Amniotic stem cell (primary cell): ENCODE measurements at places on chromosomes 1 and 21.

DNA sequence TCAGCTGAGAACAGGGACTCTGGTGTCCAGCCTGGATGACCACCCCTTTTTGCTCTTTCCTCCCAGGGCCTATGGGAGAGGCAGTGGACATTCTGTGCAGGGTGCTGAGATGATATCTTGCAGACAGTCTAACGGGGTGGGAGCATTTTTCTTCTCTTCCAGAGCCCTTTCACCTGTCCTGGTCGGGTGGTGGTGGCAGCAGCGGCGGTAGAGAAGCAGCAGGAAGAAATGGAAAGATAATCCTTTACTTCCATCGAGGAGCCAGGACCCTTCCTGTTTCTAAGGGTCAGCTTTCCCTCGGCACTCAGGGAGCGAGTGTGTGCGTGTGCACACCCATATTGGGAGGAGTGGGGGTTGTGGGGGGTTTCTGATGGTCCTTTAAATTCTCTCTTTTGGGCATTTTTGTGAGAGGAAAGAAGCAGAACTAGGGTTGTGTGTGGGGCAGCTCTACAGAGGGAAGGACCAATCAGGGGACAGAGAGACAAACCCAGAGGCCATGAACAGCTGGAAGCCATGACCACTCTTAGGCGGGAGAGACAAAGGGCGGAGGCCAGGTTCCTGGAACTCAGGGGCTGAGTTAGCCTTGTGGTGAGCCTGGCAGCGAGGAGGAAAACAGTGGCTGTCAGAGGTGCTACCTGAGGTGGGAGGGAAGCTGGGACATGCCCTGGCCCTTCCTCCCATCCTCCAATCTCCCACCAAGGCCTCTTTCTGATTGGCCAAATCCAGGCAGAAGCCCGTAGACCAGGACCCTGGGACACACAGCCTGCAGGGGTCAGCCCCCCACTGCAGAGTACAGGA, 31.2 kb upstream of the CSF3R start:
- no peak for DNase-seq

- DNase-seq, result no peak
Measured at GRCh38 chr1:180262628-180263488, 32.8 kb downstream of the LHX4 start.

GRCh38 chr1:145804235-145805045, 19.5 kb downstream of the RNF115 start:
- no peak for DNase-seq

DNA sequence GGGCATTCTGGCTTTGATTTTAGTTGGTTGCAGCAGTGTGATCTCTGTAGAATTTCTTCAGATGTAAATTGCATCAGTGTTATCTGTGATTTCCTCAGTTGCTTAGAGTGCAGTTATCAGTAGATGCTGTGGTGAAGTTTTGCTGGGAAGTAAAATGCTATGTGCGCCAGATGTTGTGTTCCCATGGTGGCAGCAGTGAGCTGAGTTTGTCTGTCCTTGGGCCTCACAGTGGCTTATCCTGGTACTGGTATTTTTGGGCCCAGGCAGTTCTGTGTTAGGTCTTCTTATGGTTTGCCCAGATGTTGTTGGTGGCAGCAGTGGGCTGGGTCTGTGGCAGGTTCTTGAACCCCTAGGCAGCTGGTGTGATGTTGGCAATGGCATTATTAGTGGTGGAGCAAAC, 1242.1 kb downstream of the PLA2G4A start:
- DNase-seq, result no peak

GRCh38 chr1:20400341-20401177, 85.5 kb downstream of the CAMK2N1 start:
- DNase-seq, result no peak

- no peak for DNase-seq
Measured at GRCh38 chr1:90706437-90707362, 10.4 kb downstream of the BARHL2 start.

GRCh38 chr1:47438165-47439016, 547 bp downstream of the FOXD2 start:
- no peak for DNase-seq

DNA sequence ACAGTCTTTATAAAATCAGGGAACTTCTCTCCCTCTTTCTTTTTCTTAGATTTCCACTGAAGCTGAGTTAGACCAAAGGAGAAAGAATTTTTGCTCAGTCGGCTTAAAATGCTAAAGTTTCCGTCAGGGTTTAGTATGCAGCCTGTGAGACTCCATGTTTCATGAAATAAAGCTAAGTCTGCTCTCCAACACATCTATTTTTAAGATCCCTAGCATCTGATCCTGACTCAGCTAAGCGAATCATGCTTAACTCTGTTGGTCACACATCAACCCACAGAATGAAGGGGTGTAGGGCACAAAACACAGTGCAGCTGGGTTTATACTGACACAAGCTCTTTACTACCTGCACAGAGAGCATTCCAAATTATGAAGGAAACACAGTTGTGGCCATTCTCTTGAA, 102.4 kb upstream of the ZNF281 start:
- peak; percentile 22 for DNase-seq

- no peak for DNase-seq
Measured at GRCh38 chr1:59803458-59804038, 11.2 kb upstream of the HOOK1 start.

DNA sequence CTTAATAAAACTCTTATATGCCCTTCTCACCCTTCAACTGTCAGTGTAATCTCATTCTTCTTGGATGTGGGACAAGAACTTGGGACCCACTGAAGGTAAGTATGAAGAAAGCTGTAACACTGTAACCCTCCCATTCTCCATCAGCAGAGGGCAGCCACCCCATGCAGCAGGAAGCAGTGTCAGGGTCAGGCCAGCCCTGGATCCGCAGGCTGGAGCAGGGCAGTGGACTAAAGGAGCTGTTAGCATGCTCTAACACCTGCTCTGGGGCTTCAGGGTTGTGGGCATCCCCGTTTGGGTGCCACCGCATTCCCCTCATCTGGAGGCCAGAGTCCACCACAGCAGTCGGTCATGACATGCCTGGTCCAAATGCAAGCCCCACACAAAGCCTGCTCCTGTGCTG, 156.5 kb downstream of the HIVEP3 start:
- no peak for DNase-seq

DNA sequence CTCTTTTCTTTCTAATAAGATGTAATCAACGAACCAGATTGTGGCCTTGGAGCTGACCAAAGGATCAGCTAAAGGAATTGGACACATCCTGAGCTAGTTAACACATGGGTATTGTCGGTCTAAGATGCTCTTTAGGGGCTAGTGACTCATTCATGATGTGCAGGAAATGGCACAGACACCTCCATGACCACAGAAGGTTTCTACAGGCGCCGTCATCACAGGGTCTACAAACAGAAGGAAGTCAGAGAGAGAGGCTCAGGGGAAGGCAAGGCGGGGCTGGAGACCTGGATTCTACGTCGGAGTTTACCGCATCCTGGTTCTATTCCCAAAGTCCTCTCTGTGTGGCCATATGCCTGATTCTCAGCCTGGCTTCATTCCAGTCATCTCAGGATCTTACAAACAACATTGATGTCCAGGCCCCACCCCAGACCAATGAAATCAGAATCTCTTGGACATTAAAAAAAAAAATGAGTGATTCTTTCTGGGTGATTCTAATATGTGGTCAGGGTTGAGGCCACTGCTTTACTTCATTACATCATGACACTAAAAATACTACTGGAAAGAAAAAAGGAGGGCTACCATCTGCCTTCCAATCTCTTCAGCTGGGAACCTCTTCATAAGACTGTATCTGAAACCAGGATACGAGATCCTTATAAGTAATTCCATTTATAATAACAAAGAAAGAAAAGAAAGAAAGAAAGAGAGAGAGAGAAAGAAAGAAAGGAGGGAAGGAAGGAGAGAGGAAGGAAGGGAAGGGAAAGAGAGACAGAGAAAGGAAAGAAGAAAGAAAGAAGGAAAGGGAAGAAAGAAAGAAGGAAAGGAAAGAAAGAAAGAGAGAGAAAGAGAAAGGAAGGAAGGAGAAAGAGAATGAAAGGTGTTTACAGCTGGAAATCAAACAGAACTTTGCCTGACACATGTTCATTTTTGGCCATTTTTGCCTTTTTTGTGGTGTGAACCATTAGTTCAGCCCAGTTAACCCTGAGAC, 11.6 kb upstream of the KCNJ15 start:
- peak; percentile 20 for DNase-seq

GRCh38 chr1:12472798-12473551, 145.0 kb downstream of the DHRS3 start:
- DNase-seq, result no peak

DNA sequence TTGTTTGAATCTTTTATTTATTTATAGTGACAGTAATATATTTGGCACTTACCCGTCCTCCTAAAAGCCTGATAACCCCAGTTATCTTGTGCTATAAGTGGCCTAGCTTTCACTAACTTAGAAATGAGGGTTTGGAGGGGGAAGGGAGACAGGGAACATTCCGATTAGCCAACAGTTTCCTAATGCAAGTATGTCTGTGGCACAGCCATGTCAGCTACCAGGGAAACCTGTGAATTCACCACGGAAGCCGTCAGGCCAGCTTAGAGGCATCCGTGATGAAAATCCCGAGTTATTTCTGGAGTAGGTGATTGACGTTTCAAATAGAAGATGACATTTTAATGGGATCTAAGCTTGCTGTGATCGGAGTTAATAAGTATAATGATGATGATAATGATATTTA, 39.4 kb upstream of the BCL10 start:
- no peak for DNase-seq

DNA sequence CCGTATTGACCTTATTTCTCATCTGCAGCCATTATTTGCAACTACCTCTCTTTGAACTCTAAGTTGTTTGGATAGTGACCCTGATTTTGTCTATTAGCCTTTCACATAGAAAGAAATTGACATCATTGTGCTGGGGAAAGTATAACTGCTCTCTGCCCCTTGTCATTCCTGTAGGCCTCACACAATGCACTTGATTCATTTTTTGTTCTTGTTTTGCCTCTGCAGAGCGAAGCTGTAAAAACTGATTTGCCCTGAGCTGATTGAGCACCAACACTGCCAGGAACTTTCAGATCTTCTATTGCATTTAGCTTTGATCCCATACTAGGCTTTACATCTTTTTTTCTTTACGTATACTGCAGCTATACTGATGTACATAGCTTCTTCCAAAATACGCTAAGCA, 167.2 kb upstream of the PTBP2 start:
- no peak for DNase-seq

GRCh38 chr1:11478571-11479374, at the start of gene DISP3:
TSS of gene DISP3 (plus strand) at chr1:11479155. CDS start at chr1:11500993, 21,838 bp downstream.
- peak; percentile 24 for DNase-seq

DNA sequence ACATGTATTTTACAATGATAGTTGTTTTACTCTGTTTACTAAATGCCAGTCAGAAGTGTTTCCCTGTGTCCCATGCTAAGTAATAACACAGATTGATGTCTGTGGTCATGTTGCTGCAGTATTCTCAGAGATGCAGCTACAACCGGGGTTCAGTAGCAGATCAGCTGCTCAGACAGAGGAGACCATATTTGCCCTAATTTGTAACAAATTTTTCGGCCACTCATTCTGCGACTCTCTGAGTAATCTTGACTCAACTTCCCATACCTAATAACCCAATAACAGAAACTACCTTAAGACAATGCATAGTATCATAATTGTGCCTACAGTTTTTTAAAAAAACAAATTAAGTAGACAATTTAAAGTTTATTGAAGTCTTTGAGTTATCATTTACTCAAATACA, 32.6 kb downstream of the NIBAN1 start:
- no peak for DNase-seq

GRCh38 chr1:223033658-223034057, 109.4 kb downstream of the TLR5 start:
- no peak for DNase-seq

- DNase-seq, result no peak
Measured at GRCh38 chr1:230356190-230356589, 69.9 kb downstream of the PGBD5 start.

- no peak for DNase-seq
Measured at GRCh38 chr1:53112861-53113260, 29.6 kb downstream of the SLC1A7 start.

DNA sequence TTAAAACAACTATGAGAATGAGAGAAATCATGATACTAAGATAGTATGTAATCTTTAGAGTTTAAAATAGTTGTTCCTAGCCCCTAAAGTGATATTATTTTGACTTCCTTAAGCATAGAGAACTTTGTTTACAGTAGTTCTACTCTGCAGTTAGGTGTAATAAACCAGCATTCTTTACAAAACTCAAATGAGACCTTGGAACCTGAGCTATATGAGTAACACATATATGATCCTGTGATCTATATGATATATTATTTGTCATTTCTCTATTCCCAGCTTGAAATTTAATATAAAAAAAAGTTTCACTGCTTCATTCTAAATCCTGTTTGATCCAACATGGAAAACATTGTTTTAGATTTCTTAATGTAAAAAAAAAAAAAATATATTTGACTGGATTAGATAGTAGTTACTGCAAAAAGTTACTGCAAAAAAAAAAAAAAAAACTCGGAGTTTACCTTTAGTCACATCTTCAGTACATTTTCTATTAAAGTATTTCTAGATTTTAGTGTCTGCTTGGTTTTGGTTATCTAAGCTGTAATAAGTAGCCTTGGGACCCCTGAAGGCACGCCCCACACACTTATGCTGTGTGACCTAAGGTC, 463.8 kb downstream of the USP25 start:
- DNase-seq, result no peak

DNA sequence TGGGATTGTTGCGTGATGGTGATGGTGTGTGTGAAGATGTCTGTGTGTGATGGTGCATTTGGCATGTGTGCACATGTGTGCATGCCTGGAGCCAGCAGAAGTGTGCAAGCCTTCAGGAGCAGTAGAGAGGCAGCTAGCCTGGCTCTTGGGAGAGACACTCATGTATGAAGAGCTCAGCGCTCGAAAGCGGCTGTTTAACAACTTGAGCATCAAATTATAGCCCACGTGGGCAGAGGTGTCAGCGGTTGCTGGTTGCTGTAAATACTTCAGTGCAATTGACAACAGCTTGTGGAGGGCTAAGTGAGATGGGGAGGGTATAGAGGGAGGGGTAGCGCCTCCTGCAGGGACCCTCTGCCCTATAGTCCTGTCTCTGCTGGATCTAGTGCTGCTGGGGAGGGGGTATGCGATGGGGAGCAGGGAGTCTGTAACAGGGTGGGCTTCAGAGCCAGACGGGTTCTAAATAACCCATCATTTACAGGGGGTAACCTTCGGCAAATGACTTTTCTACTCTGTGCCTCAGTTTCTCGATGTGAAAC, 21.5 kb downstream of the FOXD2 start:
- no peak for DNase-seq

- DNase-seq, result no peak
Measured at GRCh38 chr1:230948903-230949302, 29.8 kb downstream of the TTC13 start.
